BJ (cell line): ENCODE measurements at places on chromosomes 11 and 22.

DNA sequence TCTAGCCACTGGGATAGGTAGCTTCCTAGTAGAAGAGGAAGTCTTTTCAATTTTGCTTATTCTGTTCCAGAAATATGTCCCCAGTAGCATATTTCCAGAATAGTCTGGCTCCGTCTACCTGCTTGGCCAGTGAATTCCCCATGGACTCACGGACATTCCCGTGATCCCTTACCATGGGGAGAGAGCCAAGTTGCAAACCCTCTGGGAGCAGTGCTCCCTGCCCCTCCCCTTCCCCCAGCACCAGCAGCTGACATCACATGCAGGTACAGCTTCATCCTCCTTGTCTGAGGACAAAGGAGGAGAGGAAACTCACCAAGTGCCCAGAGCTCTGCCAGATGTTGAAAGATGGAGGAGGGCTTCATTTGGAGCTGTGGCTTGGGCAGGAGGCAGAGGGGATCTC lies 61.2 kb downstream of the GRAMD1B start:
- DNase-seq: no peak

- no peak for DNase-seq
Measured at GRCh38 chr11:117454564-117454917, 126.9 kb downstream of the CEP164 start.

DNA sequence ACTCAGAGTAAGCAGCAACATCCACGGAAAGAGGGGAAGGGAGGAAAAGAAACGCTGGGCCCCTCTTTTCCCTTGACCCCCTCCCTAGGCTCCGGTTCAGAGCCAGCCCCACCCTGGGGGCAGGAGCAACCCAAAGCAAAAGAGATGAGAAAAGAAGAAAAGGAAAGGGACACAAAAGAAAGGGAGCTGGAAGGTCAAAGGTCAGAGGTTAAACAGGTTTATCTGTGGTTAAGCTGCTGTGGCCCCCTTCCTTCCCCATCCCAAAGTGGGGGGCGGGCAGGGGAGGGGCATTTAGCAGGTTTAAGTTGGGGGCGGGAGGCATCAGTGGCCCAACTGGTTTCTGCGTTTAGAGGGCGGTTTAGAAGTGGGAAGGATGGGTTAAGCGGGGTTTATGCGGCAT lies 35.6 kb downstream of the SLC22A12 start:
- no peak for DNase-seq

DNA sequence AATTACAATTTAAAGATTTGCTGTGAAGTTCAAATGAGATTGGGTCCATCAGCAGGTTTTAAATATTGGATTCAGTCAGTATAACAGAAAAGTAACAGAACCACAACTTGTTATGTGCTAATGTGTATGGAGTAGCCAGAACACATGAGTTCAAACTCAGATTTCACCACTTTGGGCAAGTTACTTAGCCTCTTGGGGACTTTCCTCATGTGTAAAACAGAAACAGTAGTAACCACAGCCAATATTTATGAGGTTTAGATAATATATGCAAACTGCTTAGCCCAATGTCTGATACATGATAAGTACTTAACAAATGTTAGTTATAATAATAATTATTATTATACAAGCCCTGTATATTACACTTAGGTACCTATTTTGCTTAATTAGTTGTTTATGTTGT lies 21.8 kb upstream of the SLC5A12 start:
- no peak for DNase-seq

DNA sequence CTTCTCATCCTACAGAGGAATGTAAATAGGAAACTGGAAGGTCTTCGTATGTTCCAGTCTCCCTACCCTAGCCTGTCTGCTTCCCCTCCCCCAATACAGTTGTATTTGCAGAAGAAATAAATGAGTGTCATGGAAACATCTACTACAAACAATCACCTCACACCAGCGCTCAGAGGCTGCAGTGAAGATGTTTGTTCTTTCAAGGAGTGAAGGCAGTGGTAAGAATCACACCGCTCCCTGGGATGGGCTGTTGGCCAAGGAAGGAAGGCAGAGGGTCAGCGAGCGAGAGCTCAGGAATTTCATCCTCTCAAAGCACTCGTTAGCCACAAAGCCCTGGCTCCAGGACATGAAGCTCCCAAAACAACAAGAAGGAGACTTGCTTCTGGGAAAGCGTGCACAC lies 1.1 kb upstream of the IGSF9B start:
- no peak for DNase-seq

DNA sequence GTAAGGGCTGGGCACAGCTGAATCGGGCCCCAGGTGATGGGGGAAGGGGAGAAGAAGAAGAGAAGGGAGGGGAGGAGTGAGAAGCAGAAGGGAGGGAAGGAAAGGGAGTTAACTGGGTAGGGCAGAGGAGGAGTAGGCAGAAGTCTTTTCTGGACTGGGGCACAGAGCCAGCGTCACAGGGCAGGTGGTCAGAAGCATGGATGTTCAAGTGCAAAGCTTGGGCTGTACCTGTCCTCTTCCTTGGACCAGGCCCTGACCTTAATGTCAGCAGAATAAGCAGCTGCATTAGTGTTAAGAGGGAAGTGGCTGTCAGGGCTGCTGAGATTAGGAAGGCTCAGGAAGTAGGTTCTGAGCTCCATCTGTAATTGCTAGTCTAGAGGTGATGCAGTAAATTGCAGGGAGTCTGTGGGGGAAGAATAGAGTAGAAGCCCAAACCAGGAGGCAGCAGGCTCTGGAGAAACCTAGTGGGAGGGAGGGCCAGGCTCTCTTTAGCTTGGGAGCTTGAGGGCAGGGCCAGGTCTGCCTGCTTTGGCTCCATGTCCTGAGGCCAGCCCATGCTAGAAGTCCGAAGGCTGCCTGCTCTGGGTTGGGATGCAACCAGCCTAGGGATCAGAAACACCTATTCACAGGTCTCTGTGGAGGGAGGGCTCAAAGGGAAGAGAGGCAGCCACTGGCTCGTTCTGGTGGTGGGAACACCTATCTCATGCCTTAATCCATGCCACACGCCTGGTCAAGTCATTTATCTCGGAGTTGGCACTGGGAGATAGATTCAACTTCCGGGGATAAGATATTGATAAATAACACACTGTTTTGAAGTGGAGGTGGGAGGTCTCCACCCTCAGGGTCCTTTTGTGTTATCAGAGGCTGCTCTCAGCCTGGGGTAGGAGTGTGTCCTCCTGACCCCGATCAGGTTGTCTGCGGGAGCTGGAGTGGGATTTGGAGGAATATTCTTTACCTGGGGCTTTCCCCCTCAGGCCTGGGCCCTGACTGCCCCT lies 1.7 kb upstream of the UCP3 start:
- no peak for DNase-seq

GRCh38 chr11:745428-745827 lies 1.8 kb upstream of the TALDO1 start:
- no peak for DNase-seq

DNA sequence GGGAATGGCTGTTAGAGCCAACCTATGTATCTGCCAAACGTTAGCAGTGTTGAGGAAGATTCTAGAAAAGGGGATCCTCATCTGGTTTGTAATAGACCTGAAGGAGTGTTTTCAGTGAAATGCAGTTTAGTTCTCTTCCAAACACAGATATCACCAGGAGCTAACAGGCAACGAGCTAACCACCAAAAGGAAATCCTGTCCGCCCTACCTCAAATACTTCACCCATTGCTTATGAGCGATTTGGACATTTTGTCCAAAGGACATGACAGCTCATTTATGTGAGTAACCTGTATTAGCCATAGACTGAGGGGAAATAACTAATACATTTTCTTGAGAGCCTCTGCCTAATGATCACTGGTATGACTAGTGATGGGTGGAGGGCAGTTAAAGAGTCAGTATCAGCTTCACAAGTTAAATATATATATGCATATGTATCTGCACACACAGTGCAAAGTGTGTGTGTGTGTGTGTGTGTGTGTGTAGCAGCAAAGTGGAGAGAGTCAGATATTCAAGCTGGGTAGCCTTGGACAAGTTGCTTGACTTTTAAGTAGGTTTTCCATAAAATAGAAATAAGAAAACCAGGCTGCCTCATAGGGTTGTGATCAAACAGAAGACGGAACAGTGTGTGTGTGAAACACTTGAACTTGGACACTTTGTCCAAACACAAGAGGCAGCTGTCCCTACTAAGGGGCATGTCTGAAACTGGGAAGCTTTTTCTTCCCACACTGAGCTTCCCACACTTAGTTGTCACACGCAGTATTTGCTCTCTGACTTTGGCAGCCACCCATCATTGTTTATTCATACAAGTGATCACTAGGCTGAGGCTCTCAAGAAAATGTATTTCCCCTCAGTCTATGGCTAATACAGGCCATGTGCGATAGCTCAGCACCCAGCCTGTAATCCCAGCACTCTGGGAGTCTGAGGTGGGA lies 940 bp upstream of the C11orf91 start:
- no peak for DNase-seq

- no peak for DNase-seq
Measured at GRCh38 chr11:66130978-66131377, 60.9 kb downstream of the PACS1 start.

GRCh38 chr11:112961751-112962578 lies 745 bp downstream of the NCAM1 start:
- DNase-seq: no peak
